ENCODE measurements at places on chromosomes 7 and 10.

DNA sequence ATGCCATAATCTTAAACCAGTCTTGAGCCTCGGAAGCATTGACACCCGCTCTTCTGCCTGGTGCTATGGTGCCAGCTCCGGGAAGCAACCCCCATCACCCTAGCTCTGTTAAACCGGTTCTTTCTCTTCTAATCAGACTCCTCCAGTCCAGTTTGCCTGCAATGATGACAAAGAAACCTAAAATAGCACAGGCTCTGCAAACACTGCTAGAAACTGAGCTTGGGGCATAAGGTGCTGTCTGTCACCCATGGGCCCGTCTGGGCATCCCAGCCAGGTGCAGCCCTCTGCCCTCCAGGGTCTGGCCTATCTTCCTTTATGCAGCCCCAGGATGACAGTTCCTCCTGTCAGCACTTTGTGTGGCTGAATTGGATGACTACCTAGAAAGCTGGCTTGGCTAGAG lies 14.2 kb upstream of the CAMK2G start:
- no peak for DNase-seq

- DNase-seq, result no peak
Observed at GRCh38 chr7:127935847-127936376, 95.3 kb downstream of the LRRC4 start.

GRCh38 chr10:14328881-14329672 lies 1.6 kb downstream of the FRMD4A start:
- DNase-seq, result no peak

DNA sequence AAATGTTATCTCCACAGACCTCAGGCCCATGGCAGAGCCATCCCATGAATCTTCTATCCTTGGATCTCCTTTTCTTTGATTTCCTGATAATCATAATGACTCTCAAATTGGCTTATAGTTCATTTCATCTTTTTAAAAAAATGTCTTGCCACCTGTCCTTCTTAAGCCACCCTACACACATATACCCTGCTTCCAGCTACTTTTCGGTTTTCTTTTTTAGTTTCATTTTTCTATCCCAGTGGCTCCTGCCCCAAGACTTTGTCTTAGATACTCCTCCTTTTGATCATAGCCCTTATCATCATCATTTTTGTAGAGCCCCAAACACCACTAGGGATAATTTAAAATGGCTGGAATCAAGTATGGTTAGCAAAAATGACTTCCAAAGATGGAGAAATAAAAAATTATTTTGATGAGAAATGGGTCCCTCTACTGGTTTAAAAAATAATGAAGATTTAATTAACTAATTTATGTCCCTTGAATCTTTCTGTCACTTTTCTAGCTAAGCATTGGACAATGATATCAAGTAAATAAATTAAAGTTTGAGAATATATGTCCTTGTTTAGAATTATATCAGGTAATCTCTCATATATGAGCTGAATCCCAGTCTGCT lies 277.3 kb upstream of the SEMA3D start:
- DNase-seq, result no peak

- DNase-seq, result no peak
Observed at GRCh38 chr10:5559642-5560141, 34.9 kb downstream of the CALML3 start.
